ENCODE measurements at places on chromosomes 6 and 20. TPM values are rescaled to one million over a fixed set of nuclear protein-coding genes. Genes with fewer than 3 reads are reported as not detected.
A peak's percentile ranks its signal among the peaks of the same experiment; 100 is the strongest.

- DNase-seq, result peak; percentile 79
These were observed at the start of gene DSTN for GRCh38 chr20:17569616-17570346. DSTN (plus strand) TSS chr20:17570075; CDS start chr20:17570209, 134 bp downstream.

DNA sequence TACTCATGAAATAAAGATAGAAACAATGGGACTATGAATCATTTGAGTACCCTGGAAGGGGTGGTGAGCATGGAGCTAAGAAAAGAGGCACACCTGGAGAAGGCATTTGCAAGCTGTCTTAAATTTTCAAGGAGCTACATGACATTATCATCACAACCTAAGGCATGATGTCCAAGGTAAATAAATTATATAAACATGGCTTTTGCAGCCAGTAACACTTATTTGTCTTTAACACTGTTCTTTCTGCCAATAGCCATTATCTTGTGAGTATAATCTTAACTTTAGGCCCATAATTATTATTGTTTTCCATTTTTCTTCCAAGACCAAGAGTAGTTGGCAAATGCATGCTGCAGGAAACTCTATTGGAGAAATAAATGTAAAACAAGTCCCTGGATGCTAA, 63.7 kb downstream of the ALDH5A1 start:
- no peak for DNase-seq

ZNFX1 gene
- 37.1 TPM for total RNA-seq

DNA sequence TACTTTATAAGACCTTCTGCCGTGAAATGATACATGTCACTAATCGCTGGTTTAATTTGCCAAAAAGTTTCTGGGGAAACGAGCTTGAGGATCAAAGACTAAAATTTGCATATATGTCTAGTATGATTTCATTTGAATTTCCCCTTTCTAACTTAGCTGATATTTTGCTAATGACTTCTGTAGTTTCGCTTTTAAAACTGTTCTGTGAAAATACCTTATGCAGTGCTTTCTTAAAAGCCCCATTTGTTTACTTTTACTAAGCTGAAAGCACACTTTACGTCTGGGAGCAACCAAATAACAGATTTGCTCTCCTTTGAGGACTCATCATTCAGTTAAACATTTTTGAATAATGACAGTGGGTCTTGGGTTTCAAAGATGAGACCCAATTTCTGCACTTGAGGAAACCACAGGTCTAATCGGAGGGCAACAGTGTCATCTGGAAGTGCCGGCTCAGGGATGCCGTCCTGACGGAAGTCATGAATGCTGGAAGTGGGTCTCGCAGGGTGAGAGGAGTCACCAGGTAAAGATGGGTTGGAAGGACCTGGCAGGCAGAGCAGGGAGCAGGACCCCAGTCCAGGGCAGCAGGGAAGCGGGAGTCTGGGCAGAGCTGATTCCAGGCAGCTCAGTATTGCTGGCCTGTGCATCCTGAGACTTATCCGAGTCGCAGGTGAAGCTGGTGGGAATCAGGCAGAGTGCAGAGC, 33.2 kb downstream of the PLEKHG1 start:
- DNase-seq, result no peak

DNA sequence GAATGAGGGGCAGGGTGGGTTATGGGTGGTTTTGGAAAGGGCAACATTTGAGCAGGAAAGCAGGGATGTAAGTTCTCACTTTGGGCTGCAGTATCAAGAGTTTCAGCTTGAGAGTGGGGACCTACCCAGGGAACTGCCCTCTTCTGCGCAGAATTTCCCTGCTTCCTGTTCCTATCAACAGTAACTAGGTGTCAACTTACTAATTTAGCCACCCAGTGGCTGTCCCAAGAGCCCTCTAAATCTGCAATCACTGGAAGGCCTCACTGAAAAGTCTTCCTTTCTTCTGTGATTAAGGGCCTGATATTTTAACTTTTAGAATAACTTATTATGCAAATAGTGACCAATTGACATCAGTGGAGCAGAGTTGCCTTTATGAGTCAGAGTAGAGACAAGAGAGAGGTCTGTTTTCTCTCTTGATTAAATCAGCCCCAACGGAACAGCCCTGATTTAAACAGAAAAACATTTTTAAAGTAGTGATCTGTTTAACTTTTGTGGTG, 118.2 kb upstream of the RIPOR2 start:
- no peak for DNase-seq

- no peak for DNase-seq
These were observed 22.3 kb downstream of the PAQR8 start for GRCh38 chr6:52384145-52384766.

DNA sequence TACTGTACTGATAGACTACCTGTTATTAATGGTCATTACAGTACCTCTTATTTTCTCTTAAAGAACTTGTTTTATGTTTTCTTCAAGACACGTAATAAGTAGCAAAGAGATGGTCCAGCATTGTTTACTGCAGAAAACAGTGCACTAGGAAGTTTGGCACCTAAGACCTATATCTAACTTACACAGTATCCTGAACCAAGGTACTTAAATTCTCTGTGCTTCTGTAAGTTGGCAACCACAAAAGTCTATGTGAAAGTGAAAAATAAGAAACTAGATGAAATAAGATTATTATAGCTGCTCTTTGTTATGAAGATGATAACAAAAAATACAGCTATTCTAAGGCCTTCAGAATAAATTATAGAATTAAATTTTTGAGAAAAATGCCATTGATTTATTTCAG, 411.7 kb upstream of the SOX4 start:
- DNase-seq, result no peak

- DNase-seq, result no peak
These were observed 170.6 kb downstream of the FOXC1 start for GRCh38 chr6:1780251-1780867.

- no peak for DNase-seq
These were observed 9.4 kb upstream of the ZNF343 start for GRCh38 chr20:2518096-2518495.

GRCh38 chr6:7671076-7671475, 54.8 kb upstream of the BMP6 start:
- DNase-seq, result no peak

COL19A1 gene
- 5.0 TPM for total RNA-seq

CDSN gene
- total RNA-seq, result not detected

DNA sequence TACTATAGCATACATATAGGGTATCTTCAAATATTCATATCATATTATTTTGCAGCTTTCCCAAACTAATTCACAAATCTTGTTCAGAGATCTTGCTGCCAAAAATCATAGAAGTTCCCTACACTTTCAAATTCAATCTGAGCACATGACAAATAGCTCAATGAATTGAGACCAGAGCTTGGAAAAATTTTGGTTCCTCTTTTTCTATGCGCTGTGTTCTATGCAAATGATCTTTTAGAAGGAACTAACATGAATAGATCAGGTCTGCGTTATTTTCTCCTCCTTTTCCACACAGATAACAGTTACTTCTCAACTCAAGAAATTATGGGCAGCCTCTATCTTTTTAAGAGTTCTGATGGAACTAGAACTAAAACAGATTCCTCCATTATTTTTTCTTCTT, 316.3 kb downstream of the ARHGAP18 start:
- no peak for DNase-seq

GRCh38 chr20:24469894-24470745, 691 bp downstream of the SYNDIG1 start:
- DNase-seq, result no peak

GRCh38 chr6:33984466-33985312, 161.2 kb downstream of the GRM4 start:
- DNase-seq, result peak; percentile 22

HELZ2 gene
- 32.2 TPM for total RNA-seq

GRCh38 chr20:57034001-57034400, 232.4 kb downstream of the BMP7 start:
- DNase-seq, result no peak

EFCAB8 gene
- total RNA-seq, result not detected

GRCh38 chr6:80956898-80957297, 795.6 kb downstream of the TENT5A start:
- no peak for DNase-seq

DNA sequence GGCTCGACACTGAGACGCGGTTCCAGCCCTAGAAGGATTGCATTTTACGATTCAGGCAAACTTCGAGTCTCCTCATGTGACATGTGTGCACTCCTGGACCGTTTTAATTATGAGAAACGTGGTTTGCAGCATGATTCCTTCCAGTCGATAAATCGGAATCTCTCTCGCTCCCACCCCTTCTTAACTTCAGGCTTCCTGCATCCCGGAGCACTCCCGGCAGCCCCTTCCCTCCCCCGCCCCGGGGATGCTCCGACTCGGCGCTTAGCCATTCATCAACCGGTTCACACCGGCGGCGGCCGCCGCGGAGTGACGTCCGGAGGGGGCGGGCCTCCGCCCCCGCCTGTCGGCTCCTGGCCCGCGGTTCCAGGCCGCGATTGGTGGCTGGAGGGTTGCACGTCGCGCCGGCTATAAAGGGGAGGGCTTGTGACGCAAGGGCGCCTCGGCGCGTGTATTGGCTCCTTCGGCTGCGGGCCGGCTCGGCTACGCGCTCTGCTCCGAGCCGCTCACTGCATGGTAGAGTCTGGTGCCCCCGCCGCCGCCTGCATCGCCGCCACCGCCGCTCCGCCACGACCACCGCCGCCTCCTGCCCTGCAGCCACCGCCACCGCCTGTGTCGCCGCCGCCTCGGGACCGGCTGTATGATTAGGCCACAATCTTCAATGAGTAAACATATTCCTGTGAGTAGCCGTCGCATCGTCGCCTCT, at the start of the genes LOC128125822 and PTP4A1:
Gene LOC128125822, plus strand, starts transcription at position 437 of the 703 bp plus-strand sequence.
Gene PTP4A1, plus strand, starts transcription at position 437 of the 703 bp plus-strand sequence. CDS start 4,401 bp downstream, outside the sequence.
- peak; percentile 99 for DNase-seq

DNA sequence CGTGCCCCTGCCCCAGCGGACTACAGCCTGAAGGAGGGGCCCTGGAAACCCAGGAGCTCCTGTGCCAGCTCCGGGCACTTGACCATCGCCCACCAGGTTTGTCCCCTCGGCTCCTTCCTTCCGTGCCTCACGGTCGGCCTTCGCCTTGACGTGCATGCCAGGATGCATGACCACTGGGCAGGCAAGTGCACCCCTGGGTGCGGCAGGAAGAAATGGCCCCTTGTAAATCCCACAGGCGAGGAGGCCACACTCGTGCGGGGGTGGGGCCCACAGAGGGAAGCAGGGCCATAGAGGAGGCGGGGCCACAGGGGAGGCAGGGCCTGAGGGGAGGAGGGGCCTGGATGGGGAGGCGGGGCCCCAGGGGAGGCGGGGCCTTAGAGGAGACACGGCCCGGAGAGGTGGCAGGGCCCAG, 81.7 kb downstream of the YTHDF1 start:
- no peak for DNase-seq
